Suprapubic skin (tissue), 4 donors: ENCODE measurements at places on chromosomes 4 and X.

GRCh38 chr4:80171251-80171650 lies 26.1 kb upstream of the PRDM8 start:
- no peak for DNase-seq

DNA sequence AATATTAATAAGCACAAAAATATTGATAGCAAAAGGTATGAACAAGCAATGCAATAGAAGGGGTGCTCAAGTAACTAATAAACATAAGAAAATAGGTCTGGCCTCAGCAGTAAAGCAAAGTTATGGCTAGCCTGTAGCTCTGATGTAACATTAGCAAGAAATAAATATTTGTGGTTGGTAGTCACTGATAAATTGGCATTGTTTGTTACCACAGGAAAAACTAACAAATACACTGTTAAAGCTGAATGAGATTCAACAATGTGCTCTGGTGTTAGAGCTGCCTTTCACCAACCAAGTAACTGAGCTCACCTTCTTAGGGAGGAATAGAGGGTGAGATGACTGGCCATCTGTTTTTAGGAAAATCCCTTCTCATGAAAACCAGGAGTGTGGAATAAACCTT lies 71.4 kb downstream of the AREG start:
- DNase-seq: no peak

DNA sequence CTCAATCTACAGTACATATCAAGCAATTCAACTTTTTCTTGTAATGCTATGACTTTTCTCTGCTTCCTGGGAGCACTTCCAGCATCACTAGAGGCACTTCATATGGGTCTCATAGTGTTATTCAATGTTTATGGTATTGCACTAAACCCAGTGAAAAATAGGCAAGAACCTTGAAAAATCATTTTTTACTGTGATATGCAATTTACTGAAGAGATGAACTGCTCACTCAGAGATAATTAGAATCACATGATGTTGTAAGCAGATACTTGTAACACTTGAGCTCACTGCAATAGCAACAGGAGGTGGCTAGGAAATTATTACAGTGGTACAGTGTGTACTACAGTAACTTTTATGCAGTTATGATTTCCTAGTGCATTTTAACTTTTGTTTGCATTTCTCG lies 93.3 kb downstream of the RASGEF1B start:
- no peak for DNase-seq

DNA sequence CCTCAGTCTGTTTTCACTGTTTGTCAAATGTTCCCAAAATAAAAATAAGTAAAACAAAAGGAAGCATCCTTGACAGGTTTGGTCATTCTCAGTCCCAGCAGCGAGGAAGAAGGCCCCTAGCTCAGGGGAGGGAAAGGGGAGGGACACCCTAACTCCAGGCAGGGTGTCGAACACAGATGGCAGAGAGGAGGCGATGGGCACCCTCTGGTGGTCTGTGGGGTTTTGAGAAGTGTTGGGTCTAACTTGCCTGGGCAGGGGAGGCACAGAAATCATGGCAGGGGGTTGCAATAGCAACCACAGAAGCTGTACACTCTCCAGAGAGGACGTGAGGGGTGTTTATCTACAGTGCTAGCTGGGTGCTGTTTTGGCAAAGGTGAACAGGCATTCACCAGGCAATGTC lies 229.8 kb upstream of the SFRP2 start:
- no peak for DNase-seq

DNA sequence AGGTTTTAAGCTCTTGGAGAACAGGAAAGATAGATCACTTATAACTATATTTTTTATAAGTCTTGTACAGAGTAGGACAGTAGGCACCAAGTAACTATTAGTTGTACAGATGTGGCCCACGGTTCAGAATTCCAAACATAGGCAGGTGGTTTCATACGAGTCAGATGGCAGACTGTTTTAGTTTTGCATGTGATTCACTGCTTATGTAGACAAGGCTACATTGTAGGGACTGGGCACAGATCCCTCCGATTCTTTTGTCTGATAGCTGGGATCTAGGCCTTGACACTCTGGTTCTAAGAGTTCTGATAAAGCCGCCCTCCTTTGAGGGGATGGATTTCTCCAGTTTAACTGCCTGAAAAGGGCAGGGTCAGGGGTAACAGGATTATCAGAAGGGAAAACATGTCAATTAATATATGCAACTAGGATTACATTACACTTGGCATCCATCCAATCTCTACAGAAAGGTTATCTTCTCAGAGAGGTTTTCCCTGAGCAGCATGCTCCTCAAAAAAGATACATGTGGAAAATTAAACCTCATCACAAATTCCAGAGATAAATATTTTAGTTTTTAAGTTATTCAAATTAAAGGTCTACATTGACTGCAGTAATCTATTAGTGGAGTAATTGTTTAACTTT lies 87.8 kb downstream of the SPRY1 start:
- DNase-seq: no peak

GRCh38 chrX:100648458-100649417 lies 4.7 kb downstream of the SRPX2 start:
- no peak for DNase-seq
